ENCODE measurements at places on chromosomes 5 and 9. TPM values are rescaled to one million over a fixed set of nuclear protein-coding genes. Genes with fewer than 3 reads are reported as not detected.

The GPR21 gene
- 1.0 TPM for total RNA-seq

The ABLIM3 gene
- not detected for total RNA-seq

The HAPLN1 gene
- not detected for total RNA-seq

The GPR151 gene
- not detected for total RNA-seq

The FBP1 gene
- total RNA-seq = not detected

The CA9 gene
- total RNA-seq = 0.89 TPM

The GARIN3 gene
- total RNA-seq = 0.30 TPM

The FAM163B gene
- total RNA-seq = not detected

The MAMDC4 gene
- total RNA-seq = 19.0 TPM

The ABO gene
- total RNA-seq = 0.14 TPM

The CYSRT1 gene
- total RNA-seq = 0.50 TPM

The PAX5 gene
- 0.11 TPM for total RNA-seq

The TMEM174 gene
- not detected for total RNA-seq

The LEAP2 gene
- total RNA-seq = 4.4 TPM

The DMGDH gene
- total RNA-seq = 0.41 TPM

The PCDHGB7 gene
- 0.23 TPM for total RNA-seq

The SHOC1 gene
- not detected for total RNA-seq

The BHMT2 gene
- total RNA-seq = not detected

The LIX1 gene
- not detected for total RNA-seq

The FREM1 gene
- not detected for total RNA-seq

The HCN1 gene
- total RNA-seq = not detected

The HNRNPA0 gene
- total RNA-seq = 37.5 TPM

The PCDHGC5 gene
- total RNA-seq = not detected

The KCNN2 gene
- not detected for total RNA-seq

The ZFP2 gene
- total RNA-seq = 0.18 TPM

The FGF10 gene
- total RNA-seq = not detected

The PRLR gene
- total RNA-seq = not detected

The ARAP3 gene
- 10.5 TPM for total RNA-seq

The ADGRV1 gene
- 12.4 TPM for total RNA-seq

The GFPT2 gene
- total RNA-seq = not detected

The SLC34A3 gene
- not detected for total RNA-seq

The CNTFR gene
- total RNA-seq = not detected

The PCDHGA8 gene
- total RNA-seq = 0.07 TPM

The PCA3 gene
- total RNA-seq = not detected

The INSL6 gene
- not detected for total RNA-seq

The ENHO gene
- not detected for total RNA-seq

The HBEGF gene
- 17.1 TPM for total RNA-seq

The MAP3K1 gene
- 20.7 TPM for total RNA-seq

The POC5 gene
- 16.5 TPM for total RNA-seq

The TNFSF8 gene
- 73.6 TPM for total RNA-seq

The SPINK1 gene
- not detected for total RNA-seq

The PCDHA6 gene
- not detected for total RNA-seq

The SPATA31A7 gene
- total RNA-seq = not detected

The CARD9 gene
- 17.6 TPM for total RNA-seq

The PCAT7 gene
- total RNA-seq = not detected

The ARHGEF39 gene
- 12.3 TPM for total RNA-seq

The SLCO6A1 gene
- total RNA-seq = not detected

The KCTD16 gene
- not detected for total RNA-seq

All from activated T-helper 2 cell treated with anti-CD3 and anti-CD28 coated beads, Interferon-gamma antibody, Interleukin-2, Interleukin-4, amounts not matched to agents 10 μg/mL and 5 μg/mL and 100 μg/mL, durations not matched to agents 14 hours and 24 hours and 36 hours (primary cell).